ENCODE measurements at places on chromosomes 6 and 20.
A peak's percentile ranks its signal among the peaks of the same experiment; 100 is the strongest.

DNA sequence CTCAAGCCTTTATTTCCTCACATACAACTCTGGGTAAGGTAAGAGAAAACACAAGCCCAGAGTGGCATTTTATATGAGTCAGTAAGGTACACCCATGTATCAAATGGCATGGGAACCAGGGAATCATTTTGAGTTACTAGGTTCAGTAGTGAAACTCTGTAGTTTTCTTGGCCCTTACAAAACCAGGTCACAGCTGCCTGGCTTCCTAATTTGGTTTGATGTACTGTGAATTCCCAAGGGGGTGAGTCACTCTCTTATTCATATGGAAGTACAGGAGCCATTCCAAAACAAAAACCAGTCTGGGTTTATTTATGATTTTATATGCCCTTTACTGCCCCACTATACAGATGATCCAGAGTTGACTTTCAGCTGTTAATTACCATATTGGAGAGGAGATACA is 70.7 kb downstream of the PDE7B start:
- peak; percentile 21 for DNase-seq

- peak; percentile 74 for DNase-seq
These were observed 65.6 kb upstream of the RREB1 start for GRCh38 chr6:7042056-7042653.

GRCh38 chr6:158485431-158485830 is 74.5 kb upstream of the TMEM181 start:
- no peak for DNase-seq

DNA sequence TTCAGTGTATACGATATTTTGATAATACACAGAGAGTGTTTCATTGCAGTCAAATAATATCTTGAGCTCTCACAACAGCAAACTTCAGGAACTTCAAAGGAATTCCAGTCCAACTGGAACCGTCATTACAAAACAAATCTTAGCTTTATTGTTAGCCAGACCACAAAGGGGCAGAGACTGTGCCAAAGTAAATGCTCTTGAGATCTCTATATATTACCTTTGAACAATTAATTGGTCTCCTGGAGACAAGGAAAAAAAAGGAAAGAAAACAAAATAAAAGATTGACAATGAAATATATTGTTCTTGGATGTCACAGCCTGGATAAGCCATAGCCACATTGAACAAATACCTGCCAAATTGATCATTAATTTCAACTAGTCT is 70.0 kb downstream of the FOXC1 start:
- DNase-seq, result no peak

DNA sequence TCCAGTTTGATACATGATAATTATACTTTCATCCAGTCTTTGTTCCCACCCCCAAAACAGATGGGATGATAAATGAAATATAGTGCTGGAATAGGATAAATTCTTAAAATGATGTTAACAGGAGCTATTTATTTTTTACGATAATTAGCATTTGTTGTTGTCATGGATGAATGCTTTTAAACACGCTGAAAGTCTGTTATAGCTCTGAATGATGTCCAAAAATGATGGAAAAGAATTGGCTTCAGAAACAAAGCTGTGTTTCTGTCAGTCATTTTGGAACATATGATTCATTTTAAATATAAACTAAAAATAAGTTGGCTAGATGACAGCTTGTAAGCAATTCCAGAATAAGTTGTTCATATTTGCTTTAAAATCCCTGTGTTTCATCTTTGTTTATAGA is 237.4 kb downstream of the GRIK2 start:
- DNase-seq, result no peak

GRCh38 chr20:39936401-39936800 is 752.6 kb downstream of the MAFB start:
- no peak for DNase-seq

- no peak for DNase-seq
These were observed 63.9 kb upstream of the MOCS1 start for GRCh38 chr6:39998126-39998525.

- peak; percentile 65 for DNase-seq
These were observed 374.4 kb downstream of the UTRN start for GRCh38 chr6:144659202-144660182.

GRCh38 chr6:25596928-25597818 is 54.8 kb upstream of the SCGN start:
- no peak for DNase-seq

- no peak for DNase-seq
These were observed 57.5 kb downstream of the PRDM1 start for GRCh38 chr6:106143665-106144064.

GRCh38 chr6:28985462-28986164 is 19.5 kb downstream of the ZNF311 start:
- peak; percentile 67 for DNase-seq

- no peak for DNase-seq
These were observed 8.0 kb downstream of the FAM217B start for GRCh38 chr20:59948212-59948611.

DNA sequence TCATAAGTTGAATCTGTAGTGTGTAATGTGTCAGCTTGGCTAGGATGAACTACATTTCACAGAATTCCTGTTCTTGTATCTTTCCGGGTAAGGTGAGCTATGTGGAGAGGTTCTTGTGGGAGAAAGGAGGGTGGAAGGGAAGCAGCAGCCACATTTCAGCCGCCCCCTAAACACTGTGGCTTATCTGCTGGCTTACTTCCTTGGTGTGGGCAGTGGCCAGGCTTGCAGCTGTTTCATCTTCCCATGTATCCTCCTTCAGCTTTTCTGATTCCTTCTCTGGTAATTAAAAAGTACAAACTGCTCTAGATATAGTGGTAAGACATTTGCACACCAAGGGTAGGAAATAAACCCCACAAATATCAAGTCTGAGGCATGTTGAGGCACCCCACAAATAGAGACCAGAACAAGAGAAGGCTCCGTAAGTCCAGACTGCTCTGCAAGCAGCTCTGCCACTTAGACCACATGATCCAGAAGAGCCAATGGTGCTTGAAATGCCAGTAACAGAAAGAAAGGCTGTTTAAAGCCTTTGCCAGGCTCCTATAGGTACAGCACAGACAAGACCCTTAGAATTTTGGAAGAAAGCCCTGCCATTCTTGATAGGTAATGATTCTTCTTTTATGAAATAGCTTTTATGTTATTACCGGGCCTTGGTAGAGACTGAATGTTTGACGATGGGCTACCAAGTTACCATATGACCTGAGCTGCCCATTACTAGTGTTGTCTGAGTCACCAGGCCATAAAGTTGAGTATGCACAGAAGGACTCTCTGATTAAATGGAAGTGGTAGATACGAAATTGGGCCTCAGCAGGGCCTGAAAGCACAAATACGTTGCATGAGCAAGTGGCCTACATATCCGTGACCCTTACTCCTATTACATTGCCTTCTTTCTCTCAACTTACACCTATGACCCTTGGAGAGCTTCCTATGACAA is 215.0 kb upstream of the SGK1 start:
- DNase-seq, result no peak

- DNase-seq, result no peak
These were observed 25.4 kb downstream of the DIDO1 start for GRCh38 chr20:62900692-62901584.

- no peak for DNase-seq
These were observed 241.1 kb upstream of the TSHZ2 start for GRCh38 chr20:52731093-52731492.

- peak; percentile 95 for DNase-seq
These were observed 68.9 kb upstream of the FAM184A start for GRCh38 chr6:119147101-119148053.

DNA sequence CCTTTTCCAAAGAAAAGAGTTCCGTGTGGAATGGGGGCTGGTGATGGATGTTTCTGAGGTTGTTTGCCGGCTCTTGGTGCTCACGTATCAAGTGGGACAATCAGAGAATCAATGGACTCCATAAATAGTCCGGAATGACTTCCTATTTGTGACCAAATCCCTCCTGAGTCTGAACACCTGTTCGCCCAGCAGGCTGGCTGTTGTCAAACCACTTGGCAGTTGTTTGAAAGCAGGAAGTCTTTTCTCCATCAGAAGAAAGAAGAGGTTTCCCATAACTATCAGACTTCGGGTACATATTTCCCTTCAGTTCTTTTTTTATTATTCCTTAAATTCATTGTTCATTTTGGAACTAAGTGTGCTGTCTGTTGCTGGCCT is 154.7 kb upstream of the RIN2 start:
- no peak for DNase-seq

GRCh38 chr6:153616506-153616905 is 422.5 kb upstream of the OPRM1 start:
- DNase-seq, result no peak

GRCh38 chr6:85390775-85391174 is 59.1 kb upstream of the NT5E start:
- DNase-seq, result no peak

GRCh38 chr20:13684566-13685222 is 46.0 kb upstream of the TASP1 start:
- DNase-seq, result no peak

DNA sequence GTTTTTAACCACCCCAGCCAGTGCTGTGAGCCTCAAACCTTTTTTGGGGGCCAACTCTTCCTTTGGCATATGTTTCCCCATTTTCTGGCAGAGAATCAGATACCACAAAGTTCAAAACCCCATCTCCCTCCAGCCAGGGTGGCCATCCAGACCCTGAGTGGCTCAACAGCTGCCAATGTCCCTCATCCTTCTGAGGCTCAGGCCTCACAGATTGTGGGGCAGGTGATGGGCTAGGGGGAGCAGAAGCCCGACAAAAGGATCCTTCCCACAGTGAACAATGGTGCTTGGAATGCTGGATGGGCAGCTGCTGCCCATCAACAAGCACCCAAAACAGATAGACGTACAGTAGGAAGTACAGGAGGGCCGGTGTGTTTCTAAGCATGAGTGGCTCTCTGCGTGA is 42.6 kb upstream of the IL17A start:
- no peak for DNase-seq

GRCh38 chr6:53857318-53858094 is 62.7 kb downstream of the LRRC1 start:
- no peak for DNase-seq

DNA sequence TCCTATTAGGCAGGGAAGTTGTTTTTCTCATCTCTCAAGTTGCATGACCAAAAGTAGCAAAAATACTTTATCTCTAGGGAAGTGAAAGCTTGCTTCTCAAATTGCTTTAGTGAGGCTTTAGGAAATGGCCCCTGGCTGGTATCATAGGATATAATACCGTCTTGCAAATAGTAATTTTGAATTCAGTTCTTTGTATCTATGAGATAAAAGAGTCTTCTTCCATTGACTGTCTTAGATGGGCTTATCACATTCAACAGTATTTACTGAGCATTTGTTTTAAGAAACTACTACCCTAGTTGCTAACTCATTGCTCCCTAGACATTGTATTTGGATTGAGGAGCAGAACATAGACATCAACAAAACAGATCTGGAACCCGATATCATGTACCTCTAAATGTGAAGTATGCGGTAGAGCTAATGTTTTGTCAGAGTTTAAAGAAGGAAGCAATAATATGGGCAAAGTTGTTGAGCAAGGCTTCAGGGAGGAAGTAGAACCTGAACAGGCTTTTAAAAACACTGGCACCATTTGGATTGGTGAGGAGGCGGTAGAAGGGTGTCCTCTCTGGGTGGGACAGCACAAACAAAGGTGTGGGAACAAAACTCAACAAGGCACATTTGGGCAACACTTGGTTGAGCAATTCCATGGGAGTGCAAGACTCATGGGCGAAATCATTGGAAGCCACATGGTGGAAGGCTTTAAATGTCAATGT is 101.5 kb downstream of the SGK1 start:
- peak; percentile 81 for DNase-seq

DNA sequence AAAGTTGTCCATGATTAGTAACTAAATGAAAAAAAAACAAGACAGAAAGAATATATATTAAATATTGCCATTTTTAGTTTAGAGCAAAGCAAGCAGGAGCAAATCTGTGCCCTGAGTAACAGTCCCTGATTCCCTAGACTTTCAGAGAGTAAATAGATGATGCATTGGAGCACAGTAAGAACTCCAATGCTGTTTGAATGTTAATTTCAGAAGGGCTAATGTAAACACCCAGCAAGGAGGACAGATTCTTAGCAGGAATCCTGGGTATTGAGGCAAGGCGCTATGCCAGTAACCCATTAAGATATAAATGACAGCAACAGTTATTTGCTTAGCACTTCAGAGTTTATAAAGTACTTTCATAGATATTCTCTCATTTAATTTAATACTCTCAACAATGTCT is 15.6 kb upstream of the NRSN1 start:
- DNase-seq, result no peak

- peak; percentile 45 for DNase-seq
These were observed 155.7 kb downstream of the CARMIL1 start for GRCh38 chr6:25434921-25435320.

GRCh38 chr6:56638760-56639159 is 3.9 kb downstream of the DST start:
- no peak for DNase-seq

- no peak for DNase-seq
These were observed 29.8 kb upstream of the TPBG start for GRCh38 chr6:82333781-82334180.

- DNase-seq, result no peak
These were observed at the start of gene LHFPL5 for GRCh38 chr6:35804996-35805736. Gene LHFPL5 (plus strand): TSS chr6:35805352. CDS start chr6:35805671, 319 bp downstream.

- DNase-seq, result no peak
These were observed 117.4 kb upstream of the HDGFL1 start for GRCh38 chr6:22451962-22452361.

DNA sequence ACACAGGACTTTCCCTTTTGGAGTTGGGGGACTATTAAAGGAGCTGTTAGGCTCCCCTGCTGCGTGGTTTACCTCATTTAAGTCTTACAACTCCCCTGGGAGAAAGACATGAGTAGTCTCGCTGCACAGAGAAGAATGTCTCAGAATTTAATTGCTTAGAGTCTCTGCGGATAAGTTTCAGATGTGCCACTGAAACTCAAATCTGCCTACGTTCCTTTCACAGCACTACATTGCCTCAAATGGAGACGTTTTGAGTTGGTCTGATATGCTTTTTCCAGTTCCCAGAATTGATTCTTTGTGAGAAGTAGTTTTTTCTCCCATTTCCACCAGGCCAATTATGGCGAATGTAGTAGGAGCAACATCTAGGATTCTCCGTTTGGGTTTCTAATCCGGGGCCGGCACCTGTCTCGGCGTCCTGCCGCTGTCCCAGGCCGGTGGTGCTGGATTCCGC is 532 bp upstream of the SLC35F1 start:
- no peak for DNase-seq

GRCh38 chr6:107504270-107505026 is 14.5 kb downstream of the SOBP start:
- DNase-seq, result no peak

GRCh38 chr20:6709910-6710595 is 57.4 kb upstream of the BMP2 start:
- no peak for DNase-seq

- DNase-seq, result no peak
These were observed 82.4 kb upstream of the TGM3 start for GRCh38 chr20:2213401-2213800.

DNA sequence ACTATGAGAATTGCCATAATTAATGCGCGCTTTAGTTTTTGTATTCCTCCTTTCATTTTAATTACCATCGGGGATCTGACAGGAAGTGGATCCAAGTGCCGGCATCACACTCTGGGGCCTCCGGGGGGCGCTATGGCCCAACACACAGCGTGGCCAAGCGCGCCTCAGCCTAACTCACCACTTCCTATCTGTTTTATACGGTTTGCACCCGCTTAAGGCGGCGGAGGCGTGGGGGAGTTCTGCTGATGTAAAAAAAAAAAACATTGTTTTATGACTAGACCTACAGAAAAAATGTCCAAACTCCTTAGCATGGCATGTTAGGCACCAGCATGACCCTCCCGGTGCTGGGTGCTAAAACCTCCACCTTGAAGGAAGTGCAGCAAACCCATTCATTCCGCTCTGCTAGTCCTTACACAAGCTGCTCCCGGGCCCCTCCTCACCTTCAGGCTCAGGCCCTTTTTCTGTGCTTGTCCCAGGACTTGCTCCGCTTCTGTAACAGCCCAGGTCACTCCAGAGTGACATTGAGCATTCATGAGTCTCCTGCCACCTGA is 4.5 kb upstream of the EBF4 start:
- peak; percentile 62 for DNase-seq
